ENCODE measurements at places on chromosomes 3 and 15.

- DNase-seq = no peak
Measured at GRCh38 chr3:18489939-18490338, 64.8 kb upstream of the SATB1 start.

DNA sequence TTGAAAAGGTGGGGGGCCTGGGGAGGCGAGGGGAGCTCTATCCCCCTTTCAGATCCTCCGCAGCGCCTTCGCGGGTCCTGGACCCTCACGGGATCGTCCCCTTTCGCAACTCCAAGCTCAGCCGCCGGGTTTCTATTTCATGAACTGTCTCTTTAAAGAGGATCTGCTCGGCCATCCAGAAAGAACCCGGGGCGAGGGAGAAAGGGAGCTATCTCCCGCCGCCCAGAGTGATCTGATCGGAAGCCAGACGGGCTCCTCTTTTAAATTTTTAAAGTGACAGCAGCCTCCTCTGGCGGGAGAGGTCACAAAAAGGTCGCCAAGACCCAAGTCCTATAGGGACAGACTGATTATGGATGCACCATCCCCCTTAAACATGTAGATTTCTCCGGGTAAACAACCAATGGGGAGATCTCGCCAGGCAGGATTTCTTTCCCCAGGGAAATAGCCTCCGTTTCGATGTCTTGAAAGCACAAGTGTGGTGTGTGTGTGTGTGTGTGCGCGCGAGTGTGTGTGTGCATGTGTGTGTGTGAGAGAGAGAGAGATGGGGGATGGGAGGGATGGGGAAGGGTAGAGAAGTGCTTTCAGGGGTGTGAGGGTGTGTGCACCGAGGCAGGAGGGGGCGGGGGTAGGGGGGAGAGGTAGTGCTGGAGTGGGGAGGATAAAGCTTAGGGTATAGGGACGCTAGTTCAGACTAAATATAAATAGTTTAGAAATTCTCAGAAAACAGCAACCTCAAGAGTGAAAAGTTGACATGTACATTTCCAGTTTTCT is 516.1 kb downstream of the MECOM start:
- DNase-seq = no peak

DNA sequence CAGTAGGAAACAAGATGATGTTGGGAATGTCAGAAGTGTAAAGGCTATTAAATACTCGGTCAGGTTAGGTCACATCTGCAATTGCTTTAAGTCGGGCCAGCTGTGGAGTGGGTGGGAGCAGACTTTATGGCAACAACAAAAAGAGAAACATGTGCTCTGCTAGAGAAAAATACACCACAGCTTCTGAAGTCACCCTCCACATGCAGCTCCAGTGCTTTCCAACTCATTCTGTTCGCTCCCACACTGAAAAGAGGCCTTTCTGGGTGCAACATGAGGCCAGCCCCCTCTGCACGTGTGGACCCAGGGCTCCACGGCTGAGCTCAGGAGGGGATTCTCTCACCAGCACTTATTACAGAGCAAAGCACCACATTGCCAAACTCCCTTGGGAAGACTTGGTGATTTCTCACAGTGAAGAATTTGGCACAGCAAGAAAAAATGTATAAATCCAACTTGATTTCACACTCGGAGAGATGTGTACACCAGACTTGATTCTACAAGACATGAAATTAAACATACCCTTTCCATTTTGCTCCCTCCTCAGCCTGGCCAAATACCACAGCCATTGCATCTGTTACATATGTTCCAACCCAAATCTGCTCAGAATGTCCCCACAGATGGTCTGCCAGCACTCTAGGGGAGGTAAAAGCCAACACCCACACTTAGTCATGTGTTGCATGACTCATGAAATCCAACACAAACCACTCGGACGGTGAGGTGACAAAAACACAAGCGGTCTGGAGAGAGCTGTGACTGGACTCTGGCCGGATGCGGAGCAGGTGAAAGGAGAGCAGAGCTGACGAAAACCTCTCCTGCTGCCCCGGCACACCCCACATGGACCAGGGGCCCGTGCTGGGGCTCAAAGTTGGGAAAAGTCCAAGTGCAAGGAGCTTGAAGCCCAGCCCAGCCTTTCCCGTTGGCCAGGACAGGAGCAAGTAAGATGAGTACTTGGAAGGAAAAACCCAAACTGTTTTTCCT is 74.6 kb downstream of the ITGB5 start:
- DNase-seq = no peak

DNA sequence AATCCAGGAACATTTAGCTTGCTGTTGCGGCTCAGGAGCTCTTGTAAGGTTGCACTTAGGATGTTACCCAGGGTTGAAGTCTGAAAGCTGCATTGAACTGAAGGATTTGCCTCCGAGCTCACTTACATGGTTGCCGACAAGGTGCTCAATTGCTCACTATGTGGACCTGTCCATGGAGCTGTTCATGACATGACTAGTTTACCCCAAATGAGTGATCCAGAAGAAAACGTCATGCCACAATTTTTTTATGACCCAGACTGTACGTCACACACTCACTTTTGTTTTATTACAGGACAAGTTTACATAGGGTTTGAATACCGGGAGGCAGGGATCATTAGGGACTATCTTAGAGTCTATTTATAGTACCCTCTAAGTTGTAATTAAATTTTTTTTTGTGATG is 21.0 kb upstream of the CLDN11 start:
- DNase-seq = no peak

- DNase-seq = no peak
Measured at GRCh38 chr3:156094391-156094790, 26.0 kb upstream of the KCNAB1 start.

GRCh38 chr3:149796026-149796425 is 3.7 kb upstream of the ANKUB1 start:
- DNase-seq = no peak

DNA sequence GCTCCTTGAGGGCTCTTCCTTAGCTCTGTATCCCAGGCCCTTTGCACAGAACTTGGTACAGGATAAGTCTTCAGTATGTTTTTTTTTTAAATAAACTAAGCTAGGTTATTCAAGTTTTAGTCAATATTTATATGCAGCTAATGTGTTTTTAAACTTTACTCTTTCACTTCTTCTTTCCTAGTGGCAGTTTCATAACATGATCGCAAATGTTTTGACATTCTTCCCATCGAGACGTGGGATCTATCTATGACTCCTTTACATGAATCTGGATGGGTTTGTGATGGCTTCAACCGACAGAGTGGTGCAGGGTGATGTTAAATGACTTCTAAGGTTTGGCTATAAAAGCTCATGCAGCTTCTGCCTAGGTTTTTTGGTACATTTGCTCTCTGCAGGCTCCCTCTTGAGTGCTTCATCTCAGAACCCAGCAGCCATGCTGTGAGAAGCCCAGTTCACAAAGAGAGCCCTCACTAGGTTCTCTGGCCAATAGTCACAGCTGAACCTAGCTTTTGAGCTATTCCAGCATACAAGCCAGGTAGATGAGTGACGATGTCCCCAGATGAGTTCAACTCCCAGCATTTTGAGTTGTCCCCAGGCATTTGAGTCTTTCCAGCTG is 13.5 kb upstream of the MECOM start:
- DNase-seq = no peak

- DNase-seq = no peak
Measured at GRCh38 chr3:151880416-151880690, 6.9 kb downstream of the SUCNR1 start.

GRCh38 chr15:56086566-56086965 is 93.2 kb upstream of the NEDD4 start:
- DNase-seq = no peak
